ENCODE measurements at places on chromosomes 7 and 10.
A peak's percentile ranks its signal among the peaks of the same experiment; 100 is the strongest.

DNA sequence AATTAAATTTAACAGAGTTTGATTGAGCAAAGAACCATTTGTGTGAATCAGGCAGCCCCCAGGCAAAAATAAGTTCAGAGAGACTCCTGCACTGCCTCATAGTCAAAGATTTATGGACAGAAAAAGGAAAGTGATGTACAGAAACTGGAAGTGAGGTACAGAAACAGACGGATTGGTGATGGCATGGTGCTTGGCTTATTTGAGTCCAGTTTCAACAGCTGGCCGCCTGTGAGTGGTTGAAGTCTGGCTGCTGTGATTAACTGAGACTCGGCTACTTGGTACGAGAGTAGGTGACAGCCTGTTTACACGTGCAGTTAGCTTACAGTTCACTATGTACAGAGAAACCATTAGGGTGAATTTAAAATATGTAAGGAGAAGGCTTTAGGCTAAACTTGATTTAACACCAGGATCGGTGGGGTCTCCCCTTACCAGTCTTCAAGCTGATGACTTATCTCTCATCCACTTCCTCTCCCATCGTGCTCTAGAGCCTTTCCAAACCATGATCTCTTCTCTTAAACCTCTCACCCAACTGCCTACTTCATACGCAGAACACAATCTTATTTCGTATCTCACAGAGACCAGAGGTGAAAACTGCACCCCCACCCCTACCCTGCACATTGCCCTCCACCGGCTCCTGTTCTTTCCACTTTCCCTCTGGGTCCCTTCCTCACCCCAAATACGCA, 5.0 kb upstream of the MSMB start:
- no peak for DNase-seq

- no peak for DNase-seq
These were observed 103.7 kb downstream of the MACC1 start for GRCh38 chr7:20113427-20114027.

GRCh38 chr10:117543225-117544003, 868 bp downstream of the EMX2 start:
- DNase-seq, result no peak

- no peak for DNase-seq
These were observed 7.9 kb downstream of the CEP41 start for GRCh38 chr7:130432886-130433285.

DNA sequence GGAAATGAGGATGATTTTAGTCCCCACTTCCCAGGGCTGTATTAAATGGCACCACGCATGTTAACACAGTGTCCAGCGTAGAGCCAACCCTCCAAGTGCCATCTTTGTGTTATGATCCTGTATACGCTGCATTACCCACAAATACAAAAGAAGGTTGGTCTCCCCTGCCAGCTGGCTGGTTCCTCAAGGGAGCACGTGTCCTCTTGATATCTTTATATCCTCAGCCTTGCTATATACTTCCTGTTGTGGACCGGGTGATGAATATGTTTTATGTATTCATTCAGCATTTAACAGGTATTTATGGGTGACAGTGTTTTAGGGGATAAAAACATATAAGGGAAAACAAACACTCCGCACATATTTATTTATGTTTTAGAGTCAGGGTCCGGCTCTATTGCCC, 23.2 kb upstream of the PRRT4 start:
- DNase-seq, result no peak

GRCh38 chr10:10624567-10624962, 393.1 kb upstream of the CELF2 start:
- no peak for DNase-seq

DNA sequence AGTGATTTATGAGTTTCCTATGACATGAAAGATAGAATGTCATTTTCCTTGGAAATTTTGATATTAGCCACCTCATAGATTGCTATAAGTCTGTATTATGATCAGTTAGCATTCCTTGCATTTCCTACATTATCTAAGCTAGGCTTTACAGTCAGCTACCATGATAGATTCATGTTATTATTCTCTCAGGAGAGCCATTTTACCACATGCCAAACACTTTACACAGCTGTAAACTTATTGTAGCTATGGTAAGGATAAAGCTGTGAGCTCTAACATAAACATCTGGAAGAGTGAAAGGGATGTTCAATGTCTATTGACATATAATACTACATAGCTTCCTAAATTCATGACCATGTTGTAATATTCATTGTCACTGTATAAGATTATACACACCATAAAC, 608.0 kb downstream of the PHTF2 start:
- DNase-seq, result no peak

DNA sequence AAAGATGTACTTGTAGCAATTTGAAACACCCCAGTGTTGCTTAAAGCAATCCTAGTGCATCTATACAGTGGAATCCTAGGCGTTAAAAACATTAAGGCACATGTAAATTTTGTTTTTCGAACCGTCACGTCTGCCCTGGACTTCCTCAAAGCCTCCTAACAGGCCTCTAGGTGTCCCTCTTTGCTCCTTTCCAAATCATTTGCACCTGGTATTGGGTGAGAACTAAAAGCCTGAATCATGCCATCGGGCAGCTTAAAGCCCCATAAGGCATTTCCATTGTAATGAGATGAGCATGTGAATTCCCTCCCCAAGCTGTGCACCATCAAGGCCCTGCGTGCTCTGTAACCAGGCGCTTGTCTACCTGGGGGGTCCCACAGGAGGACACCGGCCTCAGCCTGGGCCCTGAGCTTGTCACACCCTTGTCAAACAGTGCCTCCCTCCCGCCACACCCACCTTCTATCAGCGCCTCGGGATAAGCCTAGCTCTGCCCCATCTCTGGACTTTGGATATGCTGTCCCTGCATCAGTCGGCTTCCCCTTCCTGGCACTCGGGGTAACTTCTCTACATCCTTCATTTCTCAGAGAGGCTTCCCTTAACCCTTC, 89.2 kb downstream of the WDR11 start:
- DNase-seq, result no peak

- no peak for DNase-seq
These were observed 1.5 kb downstream of the FAM13C start for GRCh38 chr10:59360605-59361405.

GRCh38 chr10:49407151-49407550, 11.3 kb upstream of the DRGX start:
- DNase-seq, result no peak

DNA sequence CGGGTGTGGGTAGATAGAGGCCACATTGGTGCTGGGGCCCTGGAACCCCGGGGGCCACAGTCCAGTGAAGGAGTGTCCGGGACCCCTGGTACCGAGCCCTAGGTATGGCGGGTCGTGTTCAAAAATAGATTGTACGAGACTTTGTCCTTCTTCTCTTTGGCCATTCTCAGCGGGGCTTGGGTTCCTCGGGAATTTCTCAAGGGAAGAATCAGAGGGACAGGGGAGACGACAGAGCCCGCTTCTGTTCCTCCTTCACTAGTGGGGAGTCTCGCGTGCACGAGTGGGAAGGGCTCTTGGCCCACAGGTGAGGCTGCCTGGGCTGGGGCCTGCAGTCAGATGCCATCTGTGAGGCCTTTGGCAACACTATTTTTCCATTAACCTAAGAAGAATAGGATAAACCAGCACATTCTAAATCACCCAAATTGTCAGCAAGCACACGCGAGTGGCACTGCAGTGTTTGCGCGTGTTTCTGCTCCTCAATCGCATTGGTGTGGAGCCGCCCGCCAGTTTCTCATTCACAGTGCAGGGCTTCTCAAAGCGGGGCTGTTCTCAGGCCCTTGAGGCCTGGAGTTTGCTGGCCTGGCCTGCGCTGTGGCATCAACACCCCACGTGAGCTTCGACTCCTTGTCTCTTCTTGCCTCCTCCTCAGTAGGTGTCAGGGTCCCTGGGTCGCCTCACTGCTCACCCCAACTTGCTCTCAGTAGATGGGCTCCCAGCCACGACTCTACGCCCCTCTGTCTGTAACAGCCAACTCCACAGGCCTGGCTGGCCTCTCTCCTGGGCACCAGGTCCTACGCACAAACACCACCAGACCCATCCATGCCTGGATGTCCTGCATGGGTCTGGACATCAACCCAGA, 187.6 kb upstream of the SHH start:
- DNase-seq, result no peak

- no peak for DNase-seq
These were observed 15.9 kb downstream of the GUSB start for GRCh38 chr7:65966146-65966545.

GRCh38 chr10:101019440-101019703, 11.6 kb downstream of the PDZD7 start:
- DNase-seq, result no peak

DNA sequence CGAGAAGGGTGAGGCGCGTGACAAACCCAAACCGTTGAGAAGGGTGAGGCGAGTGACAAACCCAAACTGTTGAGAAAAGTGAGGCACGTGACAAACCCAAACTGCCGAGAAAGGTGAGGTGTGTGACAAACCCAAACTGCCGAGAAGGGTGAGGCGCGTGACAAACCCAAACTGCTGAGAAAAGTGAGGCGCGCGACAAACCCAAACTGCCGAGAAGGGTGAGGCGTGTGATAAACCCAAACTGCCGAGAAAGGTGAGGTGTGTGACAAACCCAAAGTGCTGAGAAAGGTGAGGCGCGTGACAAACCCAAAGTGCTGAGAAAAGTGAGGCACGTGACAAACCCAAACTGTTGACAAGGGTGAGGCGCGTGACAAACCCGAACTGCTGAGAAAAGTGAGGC, 25.0 kb downstream of the ESYT2 start:
- no peak for DNase-seq

DNA sequence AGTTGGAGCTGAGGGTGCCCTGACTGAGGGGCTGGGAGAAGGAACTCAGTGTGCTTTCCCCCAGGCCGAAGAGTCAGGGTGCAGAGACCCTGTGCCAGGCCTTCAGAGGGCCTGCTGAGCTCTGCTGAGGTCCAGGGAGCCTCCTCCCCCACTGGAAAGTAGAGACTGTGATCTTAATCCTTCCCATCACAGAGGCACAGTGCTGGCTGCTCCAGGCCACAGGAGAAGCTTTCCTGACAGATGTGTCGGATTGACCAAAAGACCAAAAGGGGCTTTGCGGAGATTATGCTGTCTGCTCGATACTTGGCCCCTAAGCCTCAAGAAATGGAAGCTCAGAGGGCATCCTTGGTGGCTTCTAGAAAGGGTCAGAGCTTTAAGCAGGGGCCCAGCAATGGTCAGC, 32.9 kb upstream of the BTRC start:
- no peak for DNase-seq

DNA sequence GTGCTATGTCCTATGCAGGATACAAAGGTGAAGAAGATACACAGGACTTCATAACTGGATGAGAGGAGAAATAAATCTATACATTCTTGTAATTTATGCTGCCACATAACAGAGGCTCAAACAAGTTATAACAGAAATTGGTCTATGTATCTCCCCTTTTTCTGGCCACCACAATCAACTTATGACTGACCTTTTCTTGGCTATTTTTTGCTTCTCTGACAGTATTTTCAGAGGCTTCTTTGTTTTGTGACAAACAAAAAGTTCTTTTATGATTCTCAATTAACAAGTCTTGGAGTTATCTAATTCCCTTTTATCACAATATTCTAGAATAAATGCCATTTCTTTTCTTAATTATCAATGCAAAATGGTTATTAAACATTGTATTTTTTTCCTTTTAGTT, 953.0 kb upstream of the ZWINT start:
- no peak for DNase-seq

GRCh38 chr7:38169847-38170246, 8.2 kb upstream of the STARD3NL start:
- DNase-seq, result no peak

DNA sequence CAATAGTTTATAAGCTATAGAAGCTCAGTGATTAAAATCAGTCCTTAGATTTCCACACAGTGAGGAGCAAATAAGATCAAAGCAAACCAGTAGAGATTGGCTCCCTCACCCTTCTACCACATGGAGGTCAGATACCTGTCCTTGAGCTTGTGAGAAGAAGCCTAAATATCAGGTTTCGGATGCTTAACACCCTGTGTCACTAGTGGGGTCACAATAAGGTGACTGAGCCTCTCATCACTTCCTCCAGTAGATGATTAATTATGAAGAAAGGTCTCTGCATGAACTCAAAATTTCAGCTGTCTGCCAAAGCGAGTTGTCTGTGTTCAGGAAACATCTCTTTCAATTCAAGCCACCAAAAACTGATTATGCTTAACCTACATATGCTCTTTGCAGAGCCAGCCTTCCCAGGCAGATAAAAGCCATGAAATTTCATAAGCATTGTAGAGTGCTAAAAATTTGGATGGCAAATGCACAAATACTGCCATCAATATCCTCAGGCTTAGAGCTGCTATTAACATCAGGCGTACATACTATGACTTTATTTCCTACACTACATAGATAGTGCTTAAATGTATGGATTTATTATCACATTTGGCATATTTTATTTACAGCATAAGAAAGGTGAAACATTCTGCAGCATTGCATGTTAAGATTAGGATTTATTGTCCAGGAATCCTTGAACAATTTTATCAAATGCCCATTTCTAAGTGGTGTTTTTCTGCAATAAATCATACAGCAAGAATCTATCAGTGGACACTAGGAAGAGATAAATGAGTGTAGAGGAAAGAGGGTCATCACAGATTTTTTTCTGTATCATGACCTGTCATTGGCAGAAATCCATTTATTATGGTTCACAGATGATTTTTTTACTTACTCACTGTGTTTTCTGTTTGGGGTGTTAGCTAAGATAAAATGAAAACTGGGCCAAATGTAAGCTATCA, 285.1 kb upstream of the SP8 start:
- no peak for DNase-seq

- DNase-seq, result no peak
These were observed 87.5 kb downstream of the CH25H start for GRCh38 chr10:89119651-89120050.

DNA sequence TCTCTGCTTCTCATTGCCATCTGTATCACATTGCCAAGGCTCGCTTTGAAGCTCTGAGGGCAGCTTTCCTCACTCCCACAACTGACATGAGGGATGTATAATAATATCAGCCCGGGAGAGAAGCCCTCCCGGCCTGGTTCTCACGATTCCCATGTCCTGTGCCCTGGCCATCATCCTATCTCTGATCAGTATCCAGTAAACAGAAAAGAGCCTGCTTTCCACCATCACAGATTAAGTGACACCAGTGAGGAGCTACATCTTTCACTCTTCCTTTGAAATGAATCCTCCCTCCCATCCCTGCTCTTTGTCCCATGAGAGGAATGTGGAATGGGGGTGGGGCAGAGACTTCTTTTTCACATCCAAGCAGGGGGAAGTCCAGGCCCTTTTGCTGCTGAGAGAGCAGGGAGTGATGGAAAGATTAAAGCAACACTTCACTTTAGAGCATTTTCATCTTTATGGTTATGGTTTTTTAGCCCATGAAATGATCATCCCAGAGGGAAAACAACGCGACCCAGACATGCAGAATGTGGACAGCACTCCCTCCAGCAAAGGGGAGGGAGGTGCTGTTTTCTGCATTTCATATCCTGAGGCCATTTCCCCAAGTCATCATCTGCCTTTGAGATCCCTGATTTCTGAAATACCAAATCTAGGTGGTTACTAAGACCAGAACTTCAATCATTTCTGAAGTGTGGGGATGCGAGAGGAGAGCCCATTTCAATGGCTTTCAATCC, 84.6 kb upstream of the LYZL1 start:
- peak; percentile 61 for DNase-seq

DNA sequence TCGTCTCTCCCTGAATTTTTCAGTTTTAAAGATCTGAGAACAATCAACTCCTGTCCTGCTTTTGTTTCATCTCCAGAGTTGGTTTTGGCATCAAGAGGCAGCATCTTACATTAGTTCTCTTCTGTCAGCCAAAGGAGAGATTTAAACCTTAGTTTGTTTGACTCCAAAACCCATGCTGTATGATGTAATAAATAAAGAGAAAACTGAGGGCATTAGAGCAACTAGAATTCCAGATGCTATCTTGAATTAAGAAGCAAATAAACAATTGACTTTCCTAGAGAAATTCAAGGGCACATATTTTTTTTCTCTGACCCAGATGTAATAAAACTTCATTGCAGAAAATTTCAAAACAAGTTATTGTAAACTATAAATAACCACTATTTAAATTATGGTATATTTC, 54.4 kb downstream of the INHBA start:
- no peak for DNase-seq

Measured in right renal cortex interstitium (tissue), 3 donors.